ENCODE measurements at places on chromosomes 11 and 22.

GRCh38 chr11:68467201-68467834 lies 6.8 kb downstream of the PPP6R3 start:
- DNase-seq, result no peak

DNA sequence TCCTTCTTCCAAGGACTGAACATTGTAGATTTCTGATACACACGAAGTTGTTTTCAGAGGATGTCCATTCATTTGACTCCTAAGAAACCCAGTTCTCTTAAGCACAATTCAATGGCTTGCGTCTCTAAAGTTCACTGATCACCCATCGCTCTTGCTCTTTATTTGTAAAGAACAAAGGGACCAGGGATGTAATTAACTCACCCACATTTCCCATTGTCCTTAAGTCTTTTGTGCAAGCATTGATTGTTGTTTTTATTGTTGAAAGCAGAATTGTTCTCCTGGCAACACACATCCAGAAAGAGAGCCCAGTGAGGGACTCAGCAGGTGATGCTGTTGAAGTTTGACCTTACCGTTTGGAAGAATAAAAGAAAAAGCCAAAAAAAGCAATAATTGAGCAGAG lies 59.2 kb downstream of the SPON1 start:
- DNase-seq, result no peak

DNA sequence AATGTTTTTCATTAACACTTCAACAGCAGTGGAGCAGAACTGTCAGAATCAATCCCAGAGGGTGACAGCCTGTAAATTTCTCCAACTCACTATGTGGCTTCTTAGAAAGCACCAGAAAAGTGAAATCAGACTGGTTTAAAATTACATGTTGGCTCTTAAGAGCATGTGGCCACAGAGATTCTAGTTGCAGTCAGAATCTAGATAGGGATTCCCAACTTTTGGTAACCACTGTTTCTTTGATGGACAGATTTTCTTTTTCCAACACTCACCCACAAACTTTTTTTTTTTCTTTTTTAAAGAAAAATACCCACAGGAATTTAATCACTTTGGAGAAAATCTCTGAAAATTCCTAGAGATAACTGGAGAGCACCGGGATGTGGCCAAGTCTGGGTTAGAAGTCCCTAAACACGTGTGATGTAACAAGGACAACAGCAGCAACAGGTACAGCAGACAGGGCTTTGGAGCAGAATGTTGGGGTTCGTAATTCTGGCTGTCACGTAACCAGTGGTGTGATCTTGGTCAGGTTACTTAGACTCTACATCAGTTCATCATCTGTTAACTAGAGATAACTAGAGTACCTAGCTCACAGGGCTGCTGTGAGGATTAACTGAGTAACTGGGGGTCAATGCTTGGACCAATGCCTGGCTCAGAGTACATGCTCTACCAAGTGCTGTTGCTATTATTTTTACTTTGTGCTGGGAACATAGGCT lies 100.1 kb downstream of the NAT10 start:
- no peak for DNase-seq

- DNase-seq, result no peak
Measured at GRCh38 chr11:123268156-123268555, 73.1 kb upstream of the CLMP start.

DNA sequence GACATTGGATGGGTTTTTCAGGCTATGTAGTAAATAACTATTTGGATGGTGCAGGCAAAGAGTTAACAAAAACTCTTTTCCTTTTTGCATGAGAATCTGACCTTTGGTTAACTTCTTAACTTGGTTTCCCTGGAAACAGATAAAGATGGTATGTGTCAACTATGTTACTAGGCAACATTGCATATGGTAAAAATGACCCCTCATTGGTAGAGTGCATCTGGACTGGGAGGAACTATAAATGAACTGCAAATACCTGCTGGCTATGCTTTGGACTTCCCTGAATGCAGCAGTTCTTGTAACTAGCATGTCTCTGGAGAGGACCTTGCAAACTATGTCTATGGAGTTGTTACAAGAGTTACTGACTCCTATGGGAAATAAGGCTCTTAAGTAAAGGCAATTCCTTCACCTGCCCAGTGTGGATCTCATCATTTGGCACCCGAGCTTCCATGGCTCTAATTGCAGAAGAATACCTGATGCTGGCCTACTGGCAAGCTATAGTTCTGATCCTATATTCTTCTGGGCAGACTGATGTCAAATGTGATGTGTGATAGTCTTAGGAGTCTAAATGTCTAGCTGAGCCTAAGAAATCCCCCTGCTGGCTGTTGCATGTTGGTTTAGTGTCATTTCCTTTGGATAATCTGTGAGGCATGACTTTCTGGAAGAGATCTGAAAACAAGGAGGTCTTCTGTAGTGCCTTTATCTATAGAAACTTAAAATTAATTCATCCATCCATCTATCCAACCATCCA lies 126.7 kb upstream of the MTMR2 start:
- peak; percentile 59 for DNase-seq

GRCh38 chr11:134070342-134070845 lies 1.5 kb downstream of the JAM3 start:
- no peak for DNase-seq

DNA sequence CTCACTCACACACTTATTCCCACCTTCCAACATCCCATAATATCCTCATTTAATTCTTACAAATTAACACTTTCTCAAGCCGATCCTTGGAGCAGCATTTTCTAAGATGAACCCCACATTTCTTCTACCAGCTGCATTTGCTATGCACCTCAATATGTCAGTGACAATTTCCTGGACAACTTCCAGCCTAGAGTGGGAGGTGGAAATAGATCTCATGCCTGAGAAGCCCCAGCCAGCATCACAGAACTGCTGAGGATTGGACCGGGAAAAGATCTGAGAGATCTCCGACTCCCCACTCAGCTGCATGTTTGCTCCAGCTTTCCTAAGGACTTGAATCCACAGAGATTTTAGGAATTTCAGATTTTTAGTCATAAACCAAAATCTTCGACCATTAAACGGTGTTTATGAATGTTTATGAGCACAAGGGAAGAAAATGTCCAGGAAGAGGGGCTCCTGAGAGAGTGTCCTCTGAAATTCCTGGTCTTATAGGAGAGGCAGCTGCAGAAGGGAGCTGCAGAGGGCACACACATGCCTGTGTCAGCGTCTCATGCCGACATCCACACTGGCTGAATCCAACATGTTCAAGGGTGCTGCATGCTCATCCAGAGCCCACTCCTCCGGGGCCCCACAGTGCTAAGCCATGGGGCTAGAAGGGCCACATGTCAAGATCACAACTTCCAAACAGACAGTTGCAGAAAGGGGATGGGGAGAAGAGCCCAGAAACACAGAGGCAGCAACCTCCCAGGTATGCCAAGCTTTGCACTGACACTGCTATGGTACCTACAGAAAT lies 68.6 kb downstream of the MICAL3 start:
- DNase-seq, result no peak

DNA sequence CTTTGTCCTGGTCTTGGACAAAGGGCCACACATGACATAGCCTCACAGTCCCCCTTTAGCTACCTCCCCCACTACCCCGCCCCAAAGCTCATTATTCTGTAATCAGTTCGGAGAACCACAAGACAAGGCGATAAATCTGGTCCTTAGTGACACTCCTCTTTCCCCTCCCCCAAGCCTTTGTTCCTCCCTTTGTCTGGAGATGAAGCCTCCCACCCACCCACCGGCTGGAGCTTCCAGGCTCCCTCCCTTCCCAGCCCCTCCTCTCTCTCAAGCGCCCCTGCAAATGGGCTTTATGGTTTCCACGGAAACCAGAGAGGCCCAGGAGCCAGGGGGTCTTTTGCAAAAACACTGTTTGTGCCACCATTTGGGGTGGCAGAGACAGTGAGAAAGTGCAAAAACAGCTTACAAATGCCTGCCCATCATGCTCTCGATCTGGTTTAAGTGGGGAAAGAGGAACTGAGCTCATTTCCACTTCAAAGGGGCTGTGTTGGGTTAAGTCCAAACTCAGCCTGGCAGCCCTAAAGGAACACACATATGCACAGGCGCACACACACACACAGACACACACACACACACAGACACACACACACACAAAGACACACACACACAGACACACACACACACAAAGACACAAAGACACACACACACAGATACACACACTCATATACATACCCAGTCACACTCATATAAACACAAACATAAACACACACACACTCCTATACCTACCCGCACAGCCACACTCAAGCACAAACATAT lies 23.5 kb downstream of the APLNR start:
- no peak for DNase-seq

DNA sequence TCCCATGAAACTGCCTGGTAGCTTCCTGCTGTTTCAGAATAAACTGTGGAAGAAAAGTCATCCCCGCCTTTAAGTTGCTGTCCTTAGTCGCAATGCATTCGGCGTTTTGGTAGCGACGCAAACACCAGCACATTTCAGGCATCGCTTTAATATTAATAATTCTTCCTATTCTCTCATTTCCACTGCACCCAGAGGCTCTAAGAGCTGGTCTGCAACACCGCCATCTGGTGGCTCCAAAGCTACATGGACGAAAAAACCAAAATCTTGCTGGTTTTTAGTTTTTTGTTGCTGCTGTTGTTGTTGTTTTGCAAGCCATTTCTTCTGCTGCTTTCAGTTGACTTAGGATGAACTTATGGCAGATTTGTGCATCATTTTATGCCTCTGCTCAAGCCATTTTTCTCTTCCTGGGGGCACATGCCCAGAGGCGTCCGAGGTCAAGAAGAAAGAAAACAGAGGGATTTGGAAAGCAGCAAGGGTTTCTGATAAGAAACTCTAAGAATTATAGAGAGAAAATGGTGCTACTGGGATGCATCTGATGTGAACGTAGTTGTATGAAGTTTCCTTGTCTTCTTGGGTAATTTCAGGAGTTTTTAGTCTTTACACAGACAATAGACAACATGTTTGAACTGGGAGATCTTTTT lies 345.4 kb upstream of the KIRREL3 start:
- DNase-seq, result peak; percentile 34

DNA sequence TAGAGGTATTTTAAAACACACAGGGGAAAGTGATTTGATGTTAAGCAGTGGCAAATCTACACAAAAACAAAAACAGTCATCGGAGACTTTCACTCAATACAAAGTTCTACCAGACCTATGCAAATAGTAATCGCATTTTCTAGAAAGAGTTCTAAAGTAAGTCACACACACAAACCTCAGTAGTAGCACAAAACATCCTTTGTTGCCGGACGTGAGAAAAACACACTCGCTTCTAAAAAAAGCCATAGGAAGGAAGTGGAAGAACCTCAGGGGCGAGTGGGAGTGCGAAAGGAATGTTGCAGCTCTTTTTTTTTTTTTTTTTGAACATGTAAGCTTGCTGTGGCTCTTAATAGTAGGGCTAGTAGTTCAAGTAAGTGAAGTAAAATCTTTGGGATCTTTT lies 88.9 kb downstream of the MAML2 start:
- peak; percentile 73 for DNase-seq

DNA sequence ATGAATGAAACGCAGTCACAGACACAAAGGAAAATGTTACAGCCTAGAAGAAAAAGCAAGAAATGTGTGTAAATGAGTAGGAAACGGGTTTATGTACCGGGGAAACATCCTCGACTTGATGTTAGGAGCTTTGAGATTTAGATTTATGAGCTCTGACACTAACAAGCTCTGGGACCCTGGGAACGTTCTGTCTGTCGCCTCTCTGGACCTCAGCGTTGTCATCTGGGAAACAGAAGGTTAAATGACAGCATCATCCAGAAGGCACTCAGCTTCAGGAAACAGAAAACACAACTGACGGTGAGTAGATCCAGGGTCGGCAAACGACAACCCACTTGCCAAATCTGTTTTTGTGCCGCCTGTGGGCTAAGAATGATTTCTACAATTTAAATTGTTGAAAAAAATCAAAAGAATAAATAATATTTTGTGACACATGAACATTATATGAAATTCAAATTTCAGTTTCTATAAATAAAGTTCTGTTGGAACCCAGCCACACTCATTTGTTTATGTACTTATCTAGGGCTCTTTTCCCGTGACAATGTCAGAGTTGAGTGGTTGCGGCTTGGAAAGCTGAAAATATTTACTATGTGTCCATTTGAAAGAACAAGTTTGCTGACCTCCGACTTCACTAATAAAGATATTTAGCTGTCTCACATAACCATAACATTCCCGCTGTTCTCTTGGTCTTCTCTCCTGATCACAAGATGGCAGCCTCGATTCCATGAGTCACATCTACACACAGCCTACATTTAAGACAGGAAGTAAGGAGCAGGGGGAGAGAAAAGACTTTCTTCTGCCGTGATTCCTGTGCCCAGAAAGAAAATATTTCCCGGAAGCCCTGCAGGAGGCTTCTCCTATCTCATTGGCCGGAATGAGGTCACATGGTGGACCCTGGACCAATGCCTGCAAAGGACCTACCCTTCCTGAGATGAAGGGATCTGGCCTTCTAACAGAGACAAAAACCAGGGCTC lies 47.1 kb upstream of the SYT13 start:
- peak; percentile 76 for DNase-seq

- DNase-seq, result peak; percentile 71
Measured at GRCh38 chr11:61834278-61835048, 6.4 kb downstream of the FADS2 start.

GRCh38 chr11:87097582-87097981 lies 59.8 kb downstream of the TMEM135 start:
- DNase-seq, result peak; percentile 30

GRCh38 chr11:62918531-62918930 lies 2.6 kb downstream of the CHRM1 start:
- DNase-seq, result peak; percentile 20

Measured in fibroblast of skin of back (primary cell).